ENCODE measurements at places on chromosomes 12 and 14. TPM values are rescaled to one million over a fixed set of nuclear protein-coding genes. Genes with fewer than 3 reads are reported as not detected.

ARHGEF25 gene
- polyA plus RNA-seq: 0.26 TPM

RPS6KA5 gene
- polyA plus RNA-seq: 2.9 TPM

PGF gene
- polyA plus RNA-seq: 17.5 TPM

CLSTN3 gene
- 21.6 TPM for polyA plus RNA-seq

DNA sequence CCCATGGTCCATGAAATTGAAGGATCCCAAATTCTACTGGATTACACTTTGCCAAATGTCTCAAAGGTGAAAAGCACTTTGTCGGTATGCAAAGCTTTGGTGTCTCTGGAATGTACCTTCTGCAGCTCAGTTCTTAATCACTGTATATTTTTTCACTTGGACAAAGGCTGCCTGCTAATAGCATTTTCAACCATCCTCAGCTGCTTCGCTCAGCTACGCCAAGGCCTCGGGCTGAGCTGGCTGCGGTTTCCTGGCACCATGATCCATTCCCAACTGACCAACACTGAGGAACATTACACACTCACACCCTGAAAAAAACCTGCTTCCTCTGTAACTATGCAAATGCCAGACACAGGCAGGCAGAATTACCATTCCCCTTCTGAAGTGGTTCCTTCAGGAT is 335.2 kb downstream of the DPF3 start:
- peak; percentile 55 for DNase-seq

DNA sequence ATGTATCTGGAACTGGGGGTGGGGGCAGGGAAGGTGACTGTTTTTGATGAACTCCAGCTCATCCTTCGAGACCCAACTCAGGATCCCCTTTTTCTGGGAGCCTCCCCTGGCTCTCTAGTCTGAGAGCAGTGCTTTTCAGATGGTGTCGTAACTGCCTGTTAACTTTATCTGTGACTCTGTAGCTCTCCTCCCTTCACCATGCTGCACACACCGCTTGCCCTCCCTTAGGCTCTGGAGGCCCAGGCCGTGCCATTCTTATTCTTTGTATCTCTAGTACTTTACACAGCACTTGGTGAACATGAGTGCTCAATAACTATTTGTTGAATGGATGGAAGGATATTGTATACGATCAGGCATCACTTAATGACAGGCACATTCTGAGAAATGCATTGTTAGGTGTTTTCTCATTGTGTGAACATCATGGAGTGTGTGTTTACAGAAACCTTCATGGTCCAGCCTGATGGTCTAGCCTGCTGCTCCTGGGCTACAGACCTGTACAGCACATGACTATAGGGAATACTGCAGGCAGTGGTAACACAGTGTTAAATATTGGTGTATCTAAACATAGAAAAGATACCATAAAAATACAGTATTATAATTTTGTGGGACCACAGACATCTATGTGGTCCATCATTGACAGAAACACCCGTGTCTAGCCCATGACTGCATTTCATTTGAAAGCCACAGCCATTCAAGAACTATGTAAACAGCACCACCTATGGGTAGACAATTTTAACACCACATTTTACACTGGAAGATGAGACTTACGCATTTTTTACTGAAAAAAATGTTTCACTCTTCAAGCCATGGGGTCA is 91.8 kb downstream of the EML1 start:
- DNase-seq: peak; percentile 21

GRCh38 chr14:68526512-68527091 is 266.3 kb downstream of the ZFP36L1 start:
- no peak for DNase-seq

DNA sequence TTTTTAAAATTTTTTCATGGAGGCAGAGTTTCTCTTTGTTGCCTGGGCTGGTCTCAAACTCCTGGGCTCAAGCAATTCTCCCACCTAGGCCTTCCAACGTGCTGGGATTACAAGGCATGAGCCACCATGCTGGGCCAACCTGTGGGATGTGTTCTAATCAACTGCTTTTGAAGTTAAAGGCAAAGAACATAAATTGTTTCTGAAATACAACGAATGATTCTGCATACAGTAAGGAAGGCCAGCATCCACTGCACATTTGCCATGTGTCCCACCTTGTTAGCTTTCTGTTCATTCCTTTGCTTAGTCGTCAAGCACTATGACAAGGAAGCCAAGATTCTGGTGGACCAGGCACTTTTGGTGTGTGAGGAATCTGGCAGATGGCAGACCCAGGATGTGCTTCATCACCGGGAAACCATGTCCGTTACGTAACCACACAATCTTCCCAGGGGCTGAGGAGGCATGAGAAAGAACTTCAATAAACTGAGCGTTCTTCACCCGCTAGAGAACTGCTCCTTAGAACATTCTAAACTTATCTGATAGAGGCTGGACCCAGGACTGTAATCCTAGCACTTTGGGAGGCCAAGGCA is 24.5 kb downstream of the MOK start:
- peak; percentile 56 for DNase-seq

DNA sequence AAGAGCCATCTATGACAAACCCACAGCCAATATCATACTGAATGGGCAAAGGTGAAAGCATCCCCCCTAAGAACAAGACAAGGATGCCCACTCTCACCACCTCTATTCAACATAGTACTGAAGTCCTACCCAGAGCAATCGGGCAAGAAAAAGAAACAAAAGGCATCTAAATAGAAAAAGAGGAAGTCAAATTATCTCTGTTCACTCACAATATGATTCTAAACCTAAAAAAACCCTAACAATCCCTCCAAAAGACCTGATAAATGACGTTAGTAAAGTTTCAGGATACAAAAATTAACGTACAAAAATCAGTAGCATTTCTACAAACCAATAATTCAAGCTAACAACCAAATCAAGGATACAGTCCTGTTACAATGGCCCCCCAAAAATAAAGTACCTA is 26.9 kb downstream of the MDM1 start:
- no peak for DNase-seq

DNA sequence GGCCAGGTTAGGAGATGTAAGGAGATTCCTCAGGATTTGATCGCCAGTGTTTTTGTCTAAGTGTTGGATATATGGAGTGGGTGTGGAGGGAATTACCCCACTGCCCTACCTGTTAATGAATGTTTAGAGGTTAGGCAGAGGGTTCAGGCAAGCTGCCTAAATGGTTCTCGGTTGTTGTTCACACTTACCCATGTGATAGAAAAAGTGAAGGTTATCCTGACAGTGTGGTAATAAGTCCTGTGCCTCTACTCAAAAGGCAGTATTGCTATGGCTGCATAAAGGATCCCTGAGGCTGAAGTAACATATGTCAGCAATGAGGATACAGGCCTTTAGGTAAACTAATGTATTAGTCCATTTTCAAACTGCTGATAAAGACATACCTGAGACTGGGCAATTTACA is 112.0 kb downstream of the GPHN start:
- no peak for DNase-seq

- no peak for DNase-seq
These were observed 5.2 kb downstream of the WNT10B start for GRCh38 chr12:48966177-48966895.

GRCh38 chr12:65827342-65827741 is 3.1 kb downstream of the HMGA2 start:
- no peak for DNase-seq

DNA sequence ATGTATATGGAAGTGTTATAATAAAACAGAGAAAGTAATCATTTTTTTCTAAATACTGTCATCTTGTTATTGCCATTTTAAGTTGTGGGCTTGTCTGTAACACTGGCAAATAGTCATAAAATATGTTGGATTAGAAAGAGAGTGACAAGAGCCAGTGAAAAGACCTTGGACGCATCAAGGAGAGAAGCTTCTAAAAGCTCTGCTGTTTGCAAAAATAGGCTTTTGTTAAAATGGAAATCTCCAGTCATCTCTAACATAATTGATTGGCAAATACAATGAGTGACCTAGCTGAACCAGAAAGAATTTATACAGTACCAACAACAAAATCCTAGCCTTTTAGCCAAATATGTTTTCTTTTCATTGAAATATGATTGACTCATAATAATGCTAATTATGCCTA is 245.8 kb upstream of the RMST start:
- no peak for DNase-seq

DNA sequence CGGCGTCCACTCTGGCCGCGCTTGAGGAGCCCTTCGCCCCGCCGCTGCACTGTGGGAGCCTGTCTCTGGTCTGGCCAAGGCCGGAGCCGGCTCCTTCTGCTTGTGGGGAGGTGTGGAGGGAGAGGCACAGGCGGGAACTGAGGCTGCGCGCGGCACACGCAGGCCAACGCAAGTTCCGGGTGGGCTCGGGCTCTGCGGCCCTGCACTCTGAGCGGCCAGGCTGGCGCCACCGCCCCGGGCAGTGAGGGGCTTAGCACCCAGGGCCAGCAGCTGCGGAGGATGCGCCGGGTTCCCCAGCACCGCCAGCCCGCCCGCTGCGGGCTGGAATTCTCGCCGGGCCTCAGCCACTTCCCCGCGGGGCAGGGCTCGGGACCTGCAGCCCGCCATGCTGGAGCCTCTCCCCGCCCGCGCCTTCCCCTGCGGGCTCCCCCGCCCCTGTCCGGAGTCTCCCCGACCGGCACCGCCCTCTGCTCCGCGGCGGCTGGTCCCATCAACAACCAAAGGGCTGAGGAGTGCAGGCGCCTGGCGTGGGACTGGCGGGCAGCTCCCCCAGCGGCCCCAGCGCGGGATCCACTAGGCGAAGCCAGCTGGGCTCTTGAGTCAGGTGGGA is 921.2 kb upstream of the FOXG1 start:
- DNase-seq: no peak

DNA sequence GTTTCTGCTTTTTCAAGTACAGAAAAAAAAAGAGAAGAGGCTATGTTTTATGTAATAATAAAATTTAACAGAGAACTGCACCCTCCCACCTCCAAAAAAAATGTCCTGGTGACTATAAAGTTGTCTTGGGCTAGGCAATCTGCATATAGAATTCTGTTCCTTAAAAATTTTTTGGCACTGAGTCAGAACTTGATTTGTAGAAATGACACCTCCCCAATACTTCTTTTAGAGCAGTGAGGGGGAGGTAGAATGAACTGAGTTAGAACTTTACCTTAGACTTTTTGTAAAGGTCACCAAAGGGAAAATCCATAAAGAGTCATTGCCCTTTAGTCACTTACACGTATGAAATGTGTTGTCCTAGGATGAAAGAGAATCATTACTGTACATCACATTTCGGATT is 80.0 kb downstream of the BTG1 start:
- DNase-seq: no peak

DNA sequence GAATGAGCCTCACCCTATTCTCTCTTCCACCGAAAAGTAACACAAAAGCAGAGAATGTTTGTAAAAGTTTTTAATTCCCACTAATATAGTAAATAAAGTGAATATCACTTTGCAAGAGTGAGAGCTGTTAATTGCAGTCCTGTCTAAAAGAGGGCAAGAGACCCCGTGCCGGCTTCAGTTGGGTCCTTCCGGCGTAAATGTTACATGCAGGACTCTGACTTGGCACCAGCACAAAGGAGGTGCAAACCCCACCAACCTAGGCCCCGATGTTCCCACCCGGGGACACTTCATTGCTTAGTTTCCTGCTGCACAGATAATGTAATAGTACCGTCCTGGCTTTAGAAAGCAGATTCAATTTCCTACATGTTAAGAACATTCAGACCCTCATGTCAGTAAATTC is 66.0 kb upstream of the DYNC1H1 start:
- DNase-seq: no peak

GRCh38 chr14:33702293-33702692 is 248.6 kb downstream of the EGLN3 start:
- no peak for DNase-seq

DNA sequence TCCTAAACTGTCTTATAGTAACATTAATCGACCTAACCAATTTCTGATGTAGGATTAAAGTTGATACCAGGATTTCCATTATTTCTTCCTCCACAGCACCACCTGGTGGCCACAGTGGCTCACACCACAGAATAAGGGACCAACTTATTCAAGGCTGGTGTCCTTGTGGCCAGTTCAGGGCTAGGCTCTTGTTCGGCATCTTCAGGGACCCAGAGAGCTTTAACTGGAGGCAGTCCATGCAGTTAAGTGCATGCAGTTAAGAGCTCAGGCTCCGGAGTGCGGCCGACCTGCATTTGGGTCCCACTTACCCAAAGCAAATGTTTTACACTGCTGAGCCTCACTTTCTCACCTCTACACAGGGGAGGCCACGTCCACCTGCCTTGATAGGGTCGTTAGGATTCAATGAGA is 42.0 kb upstream of the GPR68 start:
- DNase-seq: peak; percentile 52

DNA sequence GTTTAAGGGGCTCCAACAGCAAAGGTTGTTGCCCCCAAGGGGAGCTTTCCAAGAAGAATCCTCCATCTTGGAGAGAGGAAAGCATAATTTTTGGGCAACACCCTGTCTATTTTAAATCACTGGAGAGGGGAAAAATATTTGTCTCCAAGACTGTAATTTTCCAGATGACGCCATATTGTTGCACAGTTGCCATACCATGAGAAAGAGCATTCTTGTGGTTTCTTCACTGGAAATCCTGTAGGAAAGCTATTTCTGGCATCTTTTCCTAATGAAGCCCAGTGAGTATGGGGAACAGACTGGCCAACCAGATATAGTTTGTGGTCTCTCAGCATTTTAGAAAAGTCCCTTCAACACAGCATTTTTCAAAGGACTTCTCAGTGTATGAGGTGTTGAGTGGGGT is 88.1 kb upstream of the MANSC4 start:
- DNase-seq: no peak

DNA sequence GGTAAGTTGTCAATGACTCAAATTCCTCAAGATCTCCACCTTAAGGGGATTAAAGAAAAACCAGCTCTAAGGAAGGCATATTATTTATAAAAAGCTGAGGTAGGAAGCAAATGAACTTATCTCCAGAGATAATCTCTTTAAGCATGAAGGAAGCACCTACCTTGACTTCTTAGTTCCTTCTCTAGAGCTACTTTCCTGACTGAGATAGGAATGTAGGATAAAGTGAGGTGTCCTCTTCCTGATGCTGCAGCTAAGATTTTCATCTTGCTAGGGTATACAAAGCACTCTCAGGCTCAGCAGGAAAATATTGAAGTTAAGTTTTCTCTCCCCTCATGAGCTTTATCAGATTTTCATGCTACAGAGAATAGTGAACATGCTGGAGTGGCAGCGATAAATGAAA is 163.0 kb upstream of the E2F7 start:
- DNase-seq: no peak

- DNase-seq: no peak
These were observed 35.5 kb upstream of the PAX9 start for GRCh38 chr14:36626151-36626550.

GRCh38 chr14:69204753-69205152 is 13.5 kb downstream of the EXD2 start:
- DNase-seq: no peak

All from keratinocyte (primary cell).